ENCODE measurements at places on chromosomes 5 and 9.

- DNase-seq = no peak
These were observed 19.5 kb downstream of the ADAMTS6 start for GRCh38 chr5:65462139-65462705.

DNA sequence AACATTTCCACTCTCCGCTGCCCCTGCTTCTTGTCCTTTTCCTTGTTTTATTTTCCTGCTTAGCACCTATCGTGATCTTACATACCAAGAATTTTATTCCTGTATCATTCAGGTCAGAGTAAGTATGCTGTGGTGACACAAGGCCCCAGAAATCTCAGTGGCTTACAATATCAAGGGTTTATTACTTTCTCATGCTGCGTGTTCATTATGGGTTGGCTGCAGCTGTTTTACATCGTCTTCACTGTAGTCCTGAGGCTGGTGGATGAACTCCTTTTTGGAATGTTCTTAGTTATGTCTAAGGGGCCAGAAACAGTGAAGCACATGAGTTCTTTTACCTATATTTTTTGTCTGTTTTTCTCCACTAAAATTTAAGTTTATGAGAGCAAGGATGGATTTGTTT, 51.2 kb downstream of the FCHO2 start:
- no peak for DNase-seq

- no peak for DNase-seq
These were observed 72.7 kb downstream of the MRPL36 start for GRCh38 chr5:1726956-1727355.

DNA sequence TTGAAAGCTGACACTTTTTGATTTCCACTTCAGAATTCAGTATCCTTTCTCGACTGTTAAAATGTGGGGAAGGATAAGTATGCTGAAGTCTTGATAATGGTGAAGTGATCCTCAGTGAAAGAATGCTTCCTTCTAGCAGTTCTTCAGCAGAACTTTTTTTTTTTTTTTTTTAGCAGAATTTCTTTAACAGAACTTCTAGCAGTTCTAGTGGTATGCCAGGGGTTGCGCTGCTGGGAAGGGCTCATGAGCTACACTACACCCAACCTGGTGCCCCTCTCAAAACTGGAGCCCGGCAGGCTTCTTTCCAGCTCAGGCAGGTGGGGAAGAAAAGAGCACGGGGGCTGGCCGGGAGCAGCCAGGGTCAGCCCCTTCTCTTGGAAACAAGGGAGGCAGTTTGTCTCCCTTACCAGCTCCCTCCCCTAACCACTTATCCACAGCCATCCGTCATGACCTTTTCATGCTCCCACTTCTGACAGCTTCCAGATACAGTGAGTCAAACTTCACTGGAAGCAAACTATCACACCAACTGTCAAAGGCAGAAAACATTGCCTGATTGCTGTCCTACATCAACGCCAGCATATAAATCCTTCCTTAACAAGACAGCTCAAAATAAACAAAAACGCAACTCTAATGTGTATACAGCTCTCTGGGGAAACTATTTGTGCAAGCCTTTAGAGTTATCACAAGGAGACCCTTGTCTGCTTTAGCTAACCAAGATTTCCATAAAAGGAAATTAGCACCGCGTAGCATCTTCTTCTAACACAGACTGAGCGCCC, 211.5 kb downstream of the GAPVD1 start:
- no peak for DNase-seq

DNA sequence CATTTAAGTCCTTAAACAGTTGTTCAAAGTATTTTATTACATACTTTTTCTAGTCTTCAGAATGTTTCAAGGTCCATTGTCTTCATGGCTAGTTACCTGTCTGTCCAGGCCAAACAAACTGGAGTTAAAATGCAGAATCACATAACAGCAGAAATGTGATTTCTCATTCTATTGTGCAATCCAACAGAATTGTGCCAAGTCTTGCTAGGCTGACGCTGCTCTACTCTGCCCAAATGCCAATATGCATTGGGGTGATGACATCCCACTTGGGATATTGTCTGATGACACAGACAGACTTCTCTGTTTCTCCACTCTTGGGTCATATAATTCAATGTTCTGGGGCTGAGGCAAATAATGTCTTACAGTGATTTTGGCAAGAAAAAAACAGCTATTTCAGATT, 5.2 kb upstream of the SLC22A5 start:
- no peak for DNase-seq

DNA sequence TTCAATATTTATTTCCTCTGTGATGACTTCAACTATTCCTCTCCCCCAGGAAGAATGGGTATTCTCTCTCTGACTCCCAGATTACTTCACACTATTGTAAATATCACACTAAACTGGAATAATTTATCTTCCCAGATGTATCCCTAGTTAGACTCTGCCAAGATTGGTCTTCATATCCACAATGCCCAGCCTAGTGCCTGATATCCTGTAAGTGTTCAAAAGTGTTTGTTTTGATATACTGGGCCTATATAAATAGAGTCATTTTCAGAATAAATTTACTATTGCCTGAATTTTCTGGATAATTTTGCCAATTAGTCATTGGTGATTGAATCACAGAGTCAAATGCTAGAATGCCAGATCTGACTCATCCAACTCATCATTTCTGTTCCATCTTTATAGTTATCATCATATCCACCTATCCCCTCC, 143.7 kb upstream of the TNC start:
- DNase-seq = no peak

- DNase-seq = no peak
These were observed 633.6 kb upstream of the FTMT start for GRCh38 chr5:121218086-121218485.

DNA sequence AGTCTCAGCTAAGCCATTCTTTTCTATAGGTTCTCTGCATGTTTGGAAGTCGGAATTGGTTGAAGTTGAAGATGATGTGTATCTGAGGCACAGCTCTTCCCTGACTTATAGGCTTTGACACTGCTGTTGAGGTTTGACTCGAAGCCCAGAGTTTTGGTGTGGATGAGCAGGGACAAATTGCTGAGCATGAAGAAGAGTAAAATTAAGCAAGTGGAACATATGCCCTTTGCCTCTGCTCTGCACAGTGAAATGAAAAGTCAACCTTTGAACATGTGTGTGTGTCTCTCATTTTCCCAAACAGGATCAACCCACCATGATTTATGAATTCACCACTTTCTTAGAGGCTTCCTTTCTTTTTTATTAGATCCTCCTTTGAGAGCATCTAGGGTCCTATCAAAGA, 8.5 kb downstream of the HMHB1 start:
- no peak for DNase-seq

DNA sequence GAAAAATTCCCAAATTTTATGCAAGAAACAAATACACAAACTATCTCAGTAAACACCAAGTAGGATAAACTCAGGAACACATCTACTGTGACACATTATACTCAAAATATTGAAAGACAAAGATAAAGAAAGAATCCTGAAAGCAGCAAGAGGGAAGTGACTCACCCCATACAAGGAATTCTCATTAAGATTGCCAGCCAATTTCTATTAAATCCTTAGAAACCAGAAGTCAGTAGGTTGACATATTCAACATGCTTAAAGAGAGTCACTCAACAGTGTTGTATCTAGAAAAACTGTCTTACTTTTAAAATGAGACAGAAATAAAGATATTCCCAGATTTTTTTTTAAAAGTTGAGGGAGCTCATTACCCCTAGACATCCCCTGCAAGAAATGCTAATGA, 15.5 kb downstream of the SPATA31E1 start:
- DNase-seq = no peak

- no peak for DNase-seq
These were observed 420.1 kb upstream of the PAPPA start for GRCh38 chr9:115733318-115734110.

DNA sequence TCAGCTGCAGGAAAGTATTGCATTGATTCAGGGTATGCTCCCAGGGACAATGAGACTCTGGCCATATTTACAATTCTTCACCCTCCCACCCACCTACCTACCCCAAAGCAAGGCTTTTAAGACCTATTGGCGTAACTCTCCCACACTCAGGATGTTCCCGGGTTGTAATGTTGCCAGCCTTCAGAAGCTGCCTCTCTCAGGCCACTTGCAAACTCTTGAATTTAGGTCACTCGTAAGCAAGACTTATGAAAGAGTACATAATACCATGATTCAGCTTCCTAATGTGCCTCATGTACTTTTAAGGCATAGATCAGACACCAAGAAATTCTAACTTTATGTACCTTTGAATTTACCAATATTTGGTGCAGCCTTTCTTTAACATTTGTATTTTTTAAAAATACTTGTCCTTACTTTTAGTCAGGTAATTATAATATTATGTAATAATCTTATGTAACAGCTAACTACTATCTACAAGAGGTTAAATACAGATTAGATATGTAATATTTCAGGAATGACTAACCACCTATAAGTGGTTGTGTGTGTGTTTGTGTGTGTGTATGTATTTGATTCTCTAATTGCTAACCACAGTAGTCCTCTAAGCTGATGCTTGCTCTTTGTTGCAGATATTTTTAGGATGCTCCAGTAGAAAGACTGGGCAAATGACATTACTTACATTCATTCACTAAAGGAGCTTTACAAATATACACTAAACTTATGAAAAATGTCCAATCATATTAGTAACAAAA, 630.5 kb upstream of the MEF2C start:
- no peak for DNase-seq

- DNase-seq = no peak
These were observed 128.8 kb downstream of the SLC24A2 start for GRCh38 chr9:19660019-19660418.

- no peak for DNase-seq
These were observed 146.3 kb downstream of the RORB start for GRCh38 chr9:74643303-74643923.

- DNase-seq = no peak
These were observed 10.8 kb downstream of the DIAPH1 start for GRCh38 chr5:141608046-141608445.

- DNase-seq = no peak
These were observed 16.3 kb upstream of the ISOC1 start for GRCh38 chr5:129078247-129078646.

- DNase-seq = no peak
These were observed 2.4 kb downstream of the SYK start for GRCh38 chr9:90803860-90804593.

- DNase-seq = no peak
These were observed 192.4 kb downstream of the DOCK8 start for GRCh38 chr9:406886-407654.

DNA sequence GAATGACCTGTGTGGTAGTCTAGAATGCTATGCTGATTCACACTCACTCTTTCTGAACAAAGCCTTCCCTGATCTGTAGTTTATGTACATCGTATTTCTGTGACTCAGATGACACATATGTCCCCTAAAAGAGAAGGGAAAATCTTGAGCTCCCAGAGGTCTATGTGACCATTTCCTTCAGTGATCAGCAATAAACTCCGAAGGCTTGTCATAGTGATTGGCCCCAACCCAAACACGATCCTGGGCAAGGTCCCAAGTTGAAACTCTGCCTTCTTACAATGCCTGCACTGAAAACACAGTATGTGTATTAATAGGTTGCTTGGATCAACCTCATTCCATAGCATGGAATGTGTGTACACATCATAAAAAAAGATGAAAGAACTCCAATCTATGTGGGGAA, 685.8 kb downstream of the MAT2B start:
- DNase-seq = no peak
